Cerebellum (tissue), 4 donors: ENCODE measurements at places on chromosomes 13 and 19.

DNA sequence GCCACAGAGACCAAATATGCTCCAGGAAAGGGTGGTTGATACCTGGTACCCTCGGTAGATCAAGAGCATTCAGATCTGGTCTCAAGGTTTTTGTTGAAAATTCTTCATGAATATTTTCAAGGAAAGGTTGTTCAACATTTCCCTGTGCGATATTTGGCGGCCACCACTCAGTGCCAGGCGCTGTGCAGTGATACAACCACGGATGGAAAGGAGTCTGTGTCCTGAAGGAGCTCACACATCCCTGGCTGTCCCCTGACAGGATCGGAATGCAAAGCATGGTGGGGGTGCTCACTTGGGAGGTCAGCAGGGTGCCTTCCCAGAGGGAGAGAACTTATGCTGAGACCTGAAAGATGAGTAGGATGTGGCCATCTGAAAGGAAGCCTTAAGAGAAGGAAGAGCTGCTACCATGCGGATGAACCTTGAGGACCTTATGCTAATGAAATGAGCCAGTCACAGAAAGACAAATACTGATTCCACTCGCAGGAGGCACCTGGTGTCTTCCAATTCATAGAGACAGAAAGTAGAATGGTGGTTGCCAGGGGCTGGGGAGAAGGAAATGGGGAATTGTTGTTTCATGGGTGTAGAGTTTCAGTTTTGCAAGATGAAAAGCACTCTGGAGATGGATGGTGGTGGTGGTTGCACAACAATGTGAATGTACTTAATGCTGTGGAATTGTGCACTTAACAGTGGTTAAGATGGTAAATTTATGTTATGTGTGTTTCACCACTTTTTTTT, 41.6 kb downstream of the HSPH1 start:
- DNase-seq, result no peak

DNA sequence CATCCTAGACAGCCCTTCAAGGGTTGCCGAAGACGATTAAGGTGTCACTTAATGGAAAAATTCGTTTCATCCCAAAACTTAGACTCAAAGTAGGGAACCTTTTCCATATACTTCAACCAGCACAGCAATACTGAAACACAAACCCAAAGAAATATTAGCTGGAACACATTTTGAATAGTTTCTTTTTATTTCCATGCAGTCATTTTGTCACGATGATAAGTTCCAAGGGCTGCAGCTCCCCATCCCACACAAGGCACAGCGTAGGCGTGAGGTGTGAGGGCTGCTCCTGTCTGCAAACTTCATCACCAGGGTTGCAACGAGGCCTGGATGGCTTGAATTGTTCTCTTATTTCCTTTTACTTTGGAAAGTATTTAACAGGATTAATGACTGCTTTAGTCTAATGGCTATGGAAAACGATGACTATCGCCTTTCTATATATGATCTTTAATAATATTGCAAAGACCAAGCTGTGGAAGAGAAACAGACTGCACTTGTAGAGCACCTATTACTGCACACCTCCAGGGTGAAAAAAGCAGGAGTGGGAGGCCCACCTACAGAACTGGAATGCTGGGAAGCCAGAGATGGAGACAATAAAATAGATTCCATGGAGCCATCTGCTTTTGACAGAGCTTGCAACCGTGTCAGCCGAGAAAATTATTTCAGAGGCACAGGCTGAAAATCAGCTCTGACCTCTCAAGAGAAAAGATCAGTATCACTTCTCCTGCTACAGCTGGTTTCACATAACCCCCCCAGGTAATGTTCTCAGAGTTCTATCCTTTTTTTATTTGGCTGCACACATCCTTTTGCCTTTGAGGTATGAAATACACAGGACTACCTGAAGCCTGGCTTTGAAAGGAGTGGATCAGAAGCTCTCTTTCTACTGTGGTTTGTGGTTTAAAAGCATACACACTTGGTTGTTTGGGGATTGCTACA, 274.5 kb upstream of the NBEA start:
- no peak for DNase-seq

DNA sequence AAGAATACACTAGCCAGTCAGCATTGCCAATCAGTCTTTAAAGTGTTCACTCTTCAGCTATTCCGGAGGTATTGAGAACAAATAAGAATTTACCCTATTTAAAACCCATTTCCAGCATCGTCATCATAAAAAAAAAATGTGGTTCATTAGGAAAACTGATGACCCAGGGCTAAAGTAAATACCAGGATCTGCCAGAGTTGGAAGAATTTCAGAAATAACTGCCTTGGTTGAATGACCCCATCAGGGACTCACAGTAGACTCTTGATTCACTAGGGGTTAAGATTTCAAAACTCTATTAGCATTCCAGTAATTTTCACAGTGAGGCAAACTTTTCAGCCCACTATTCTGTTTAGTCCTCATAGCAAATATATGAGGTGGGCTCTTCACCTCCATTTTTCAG, 377.0 kb downstream of the ITGBL1 start:
- DNase-seq, result no peak

DNA sequence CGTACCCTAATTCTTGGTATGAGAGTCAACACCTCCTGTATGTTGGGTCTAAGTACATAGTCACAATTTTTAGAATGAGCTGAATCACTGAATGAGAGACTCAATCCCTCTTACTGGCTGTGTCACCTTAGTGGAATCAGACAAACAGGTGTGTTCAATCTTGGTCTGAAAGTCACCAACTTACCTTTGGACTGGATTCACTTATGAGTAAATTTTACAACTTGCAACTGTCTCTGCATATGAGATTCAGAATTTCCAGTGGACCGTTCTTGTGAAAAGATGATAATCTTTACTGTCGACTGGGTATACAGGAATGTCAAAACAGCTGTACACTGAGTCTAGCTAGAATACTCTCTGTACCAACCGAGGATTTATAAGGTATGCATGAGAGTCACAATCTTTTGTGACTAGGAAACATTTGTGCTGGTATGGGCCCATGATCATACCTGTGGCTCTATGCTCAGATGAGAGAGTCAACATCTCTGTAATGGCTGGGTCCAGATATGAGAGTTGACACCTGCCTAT, 5.9 kb upstream of the ZNF91 start:
- DNase-seq, result no peak

GRCh38 chr19:2615782-2616181, 86.7 kb downstream of the GNG7 start:
- DNase-seq, result no peak
